SW480 (cell line): ENCODE measurements at places on chromosomes 6 and 20.

DNA sequence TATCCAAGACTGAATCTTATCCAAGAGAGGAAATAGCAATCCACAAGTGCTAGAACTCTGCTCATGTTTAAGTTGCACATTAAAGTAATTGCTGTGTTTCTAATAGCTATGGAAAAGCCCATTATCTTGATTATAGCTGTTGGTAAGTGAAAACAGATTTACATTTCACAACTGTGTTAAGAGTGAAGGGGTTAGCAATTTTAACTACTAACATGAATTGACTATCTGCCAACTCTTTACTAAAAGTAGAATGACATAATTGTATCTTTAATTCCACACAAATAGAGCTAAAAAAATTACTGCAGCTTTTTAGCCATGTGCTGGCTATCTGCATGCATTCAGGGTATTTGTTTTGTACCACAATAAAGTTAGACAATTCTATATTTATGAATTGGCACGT, 277.9 kb upstream of the IRAK1BP1 start:
- no peak for DNase-seq

DNA sequence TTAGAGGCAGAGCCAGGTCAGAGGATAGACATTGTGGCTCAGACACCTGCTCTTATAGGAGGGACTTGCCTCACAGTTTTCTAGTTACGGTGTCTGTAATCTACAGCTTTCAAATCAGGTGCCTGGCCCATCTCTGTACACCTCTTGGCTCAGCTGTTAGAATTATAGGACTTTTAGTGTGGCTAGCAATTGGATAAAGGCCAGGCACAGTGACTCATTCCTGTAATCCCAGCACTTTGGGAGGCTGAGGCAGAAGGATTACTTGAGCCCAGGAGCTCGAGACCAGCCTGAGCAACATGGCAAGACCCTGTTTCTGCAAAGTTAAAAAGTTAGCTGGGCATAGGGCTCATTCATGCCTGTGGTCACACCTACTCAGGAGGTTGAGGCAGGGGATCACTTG, 20.0 kb downstream of the BRPF3 start:
- no peak for DNase-seq

- DNase-seq, result no peak
Measured at GRCh38 chr6:144360401-144360800, 75.3 kb downstream of the UTRN start.

- no peak for DNase-seq
Measured at GRCh38 chr20:63062188-63063140, 55.7 kb upstream of the BHLHE23 start.

- no peak for DNase-seq
Measured at GRCh38 chr6:23879816-23880215, 246.2 kb upstream of the NRSN1 start.

- DNase-seq, result no peak
Measured at GRCh38 chr6:52125572-52125971, 38.2 kb upstream of the PKHD1 start.

DNA sequence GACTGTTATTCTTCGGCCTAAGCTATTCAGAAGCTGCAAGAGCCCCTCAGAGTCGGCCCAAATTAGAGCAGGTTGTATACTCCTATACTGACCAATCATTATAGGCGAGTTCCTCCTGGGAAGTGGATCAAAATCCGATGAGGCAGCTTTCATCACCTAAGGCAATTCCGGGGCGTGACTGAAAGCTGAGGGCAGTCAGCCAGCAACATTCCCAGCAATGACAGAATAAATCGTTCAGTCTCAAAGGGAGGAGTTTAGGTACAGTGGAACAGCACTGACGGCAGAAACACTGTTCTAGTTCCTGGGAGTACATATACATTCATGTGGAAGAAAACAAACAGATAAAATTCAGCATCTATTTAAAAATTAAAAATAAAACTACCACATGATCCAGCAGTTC, 10.8 kb downstream of the HLA-DQB2 start:
- no peak for DNase-seq

GRCh38 chr6:117393045-117393444, 32.7 kb downstream of the ROS1 start:
- no peak for DNase-seq

- DNase-seq, result no peak
Measured at GRCh38 chr6:4103929-4104328, 25.0 kb upstream of the FAM217A start.

DNA sequence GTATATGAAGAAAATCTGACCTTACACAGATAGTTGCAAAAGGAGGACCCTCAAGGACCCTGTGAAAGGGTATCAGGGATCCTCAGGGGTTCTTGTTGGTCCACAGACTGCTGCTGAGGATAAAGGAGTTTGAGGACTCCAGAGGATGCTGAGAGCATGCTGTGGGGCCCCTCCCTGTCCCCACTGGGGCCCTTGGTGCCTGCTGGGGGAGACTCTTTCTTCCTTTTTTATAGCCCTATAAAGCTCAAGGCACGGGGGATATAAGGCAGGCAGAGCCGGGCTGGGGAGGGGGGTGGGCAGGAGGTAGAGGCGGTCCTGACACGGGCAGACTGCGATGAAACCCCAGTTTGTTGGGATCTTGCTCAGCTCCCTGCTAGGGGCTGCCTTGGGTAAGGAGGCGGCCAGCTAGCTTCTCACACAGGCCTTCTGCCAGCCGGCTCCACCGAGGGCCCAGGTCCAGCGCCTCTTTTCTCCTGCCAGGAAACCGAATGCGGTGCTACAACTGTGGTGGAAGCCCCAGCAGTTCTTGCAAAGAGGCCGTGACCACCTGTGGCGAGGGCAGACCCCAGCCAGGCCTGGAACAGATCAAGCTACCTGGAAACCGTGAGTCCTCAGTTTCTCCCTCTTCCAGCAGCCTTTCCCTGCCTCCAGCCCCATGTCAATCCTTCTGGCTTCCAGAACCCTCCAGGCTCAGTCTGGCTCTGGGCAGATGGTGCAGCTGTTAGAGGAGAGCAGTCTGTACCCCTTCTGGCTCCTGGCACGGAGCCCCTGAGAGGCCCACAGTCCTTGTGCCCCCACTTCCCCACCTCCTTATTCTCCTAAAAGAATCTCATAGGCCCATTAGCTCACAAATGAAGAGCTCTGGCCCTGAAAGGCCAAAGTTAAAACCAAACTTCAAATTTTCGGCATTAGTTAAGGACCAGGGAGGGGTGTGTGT, at the start of gene LY6G6D:
Gene LY6G6D, plus strand, starts transcription at position 327 of the 937 bp plus-strand sequence. Its CDS starts 8 bp downstream, at position 335.
- no peak for DNase-seq

DNA sequence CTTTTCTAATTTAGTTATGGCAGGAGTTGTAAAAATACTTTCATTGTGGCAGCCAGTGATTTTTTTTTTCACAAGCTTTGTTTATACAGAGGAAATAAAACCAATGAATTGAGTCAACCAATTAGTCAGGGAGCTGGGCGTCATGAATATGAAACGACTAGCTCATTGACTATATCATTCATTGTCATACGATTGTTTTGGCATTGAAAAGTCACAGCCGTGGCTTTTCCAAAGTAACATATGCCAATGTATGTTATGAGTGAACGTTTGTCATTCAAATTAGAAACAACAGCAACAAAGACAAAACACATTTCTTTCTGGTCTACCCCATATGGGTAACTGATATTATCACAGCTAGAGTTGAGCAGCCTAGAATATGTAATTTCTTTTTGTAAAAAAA, 810.6 kb downstream of the EPHA7 start:
- DNase-seq, result no peak

- no peak for DNase-seq
Measured at GRCh38 chr20:24146231-24146634, 157.7 kb upstream of the GGTLC1 start.

DNA sequence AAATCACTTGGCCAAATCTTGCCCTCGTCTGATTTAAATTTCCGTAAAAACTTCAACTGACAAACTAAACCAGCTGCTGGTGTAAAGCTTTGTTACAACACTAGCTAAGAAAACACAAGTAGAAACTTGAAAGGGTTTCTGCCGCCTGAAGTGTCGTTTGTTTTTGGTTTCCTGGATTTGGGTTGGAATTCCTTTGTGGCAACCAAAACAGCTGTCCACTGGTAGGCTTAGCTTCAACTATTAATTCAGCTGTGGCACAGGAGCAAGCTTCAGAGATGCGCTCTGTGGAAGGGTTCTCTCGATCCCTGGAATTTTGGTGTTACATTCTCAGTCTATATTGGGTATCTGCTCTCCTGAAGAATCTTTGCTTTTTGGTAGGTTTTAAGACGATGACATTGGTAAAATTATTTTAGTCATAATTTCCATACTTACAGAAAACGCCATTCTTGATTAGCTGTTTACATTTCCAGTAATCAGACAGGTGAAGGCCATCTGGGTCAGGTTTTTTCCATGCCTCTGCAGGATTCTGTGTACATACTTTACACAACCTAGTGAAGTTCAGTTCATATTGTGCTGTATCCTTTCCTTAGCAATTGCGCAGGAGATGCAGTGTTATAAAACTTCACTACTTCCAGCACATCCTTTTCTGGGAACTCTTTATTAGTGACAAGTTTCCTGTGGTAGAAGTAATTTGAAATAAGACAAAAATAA, 29.9 kb upstream of the SAMD3 start:
- peak; percentile 35 for DNase-seq

DNA sequence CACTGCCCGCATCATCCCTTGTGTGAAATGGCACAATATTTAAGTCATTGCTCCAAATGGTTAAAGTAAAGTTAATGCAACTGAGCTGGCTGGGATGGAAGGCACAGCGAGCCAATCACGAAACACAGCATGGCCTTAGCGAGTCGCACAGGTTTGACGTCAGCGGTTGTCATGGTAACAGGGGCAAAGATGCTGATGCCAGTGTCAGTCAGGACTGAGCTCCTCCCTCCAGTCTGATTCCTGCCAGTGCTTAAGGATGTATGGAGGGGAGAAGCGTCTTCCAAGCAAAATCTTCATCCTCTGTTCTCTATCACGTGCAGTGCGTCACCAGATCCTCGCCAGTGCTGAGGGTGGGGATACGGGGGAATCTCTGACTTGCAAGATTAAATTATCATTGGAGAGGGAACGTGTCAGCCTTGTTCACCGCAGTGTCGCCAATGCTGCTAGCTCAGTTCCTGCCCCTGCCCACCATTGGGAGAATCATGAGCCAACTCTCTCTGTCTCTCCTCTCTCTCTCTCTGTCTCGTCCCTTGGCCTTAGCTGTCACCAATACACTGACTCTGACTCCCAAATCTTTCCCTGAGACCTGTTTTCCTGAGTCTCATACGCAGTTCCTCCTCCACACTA, 24.5 kb downstream of the TSPYL4 start:
- DNase-seq, result no peak

- DNase-seq, result no peak
Measured at GRCh38 chr6:144195671-144196270, 45.5 kb downstream of the STX11 start.

DNA sequence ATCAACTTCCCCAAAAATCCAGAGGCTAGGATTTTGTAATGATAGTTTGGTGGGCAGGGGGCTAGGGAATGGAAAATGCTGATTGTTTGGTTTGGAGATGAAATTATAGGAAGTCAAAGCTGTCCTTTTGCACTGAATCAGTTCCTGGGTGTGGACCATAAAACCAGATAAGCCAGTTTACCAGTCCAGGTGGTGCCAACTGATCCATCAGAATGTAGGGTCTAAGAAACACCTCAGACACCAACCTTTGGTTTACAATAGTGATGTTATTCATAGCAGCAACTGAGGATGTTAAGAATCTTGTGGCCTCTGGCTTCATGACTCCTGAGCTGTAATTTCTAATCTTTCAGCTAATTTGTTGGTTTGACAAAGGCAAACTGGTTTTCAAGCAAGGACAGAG, 496.6 kb upstream of the EPHA7 start:
- no peak for DNase-seq

GRCh38 chr6:25481267-25481666, 170.7 kb upstream of the SCGN start:
- no peak for DNase-seq

GRCh38 chr6:110043366-110043994, 65.4 kb downstream of the GPR6 start:
- DNase-seq, result no peak

DNA sequence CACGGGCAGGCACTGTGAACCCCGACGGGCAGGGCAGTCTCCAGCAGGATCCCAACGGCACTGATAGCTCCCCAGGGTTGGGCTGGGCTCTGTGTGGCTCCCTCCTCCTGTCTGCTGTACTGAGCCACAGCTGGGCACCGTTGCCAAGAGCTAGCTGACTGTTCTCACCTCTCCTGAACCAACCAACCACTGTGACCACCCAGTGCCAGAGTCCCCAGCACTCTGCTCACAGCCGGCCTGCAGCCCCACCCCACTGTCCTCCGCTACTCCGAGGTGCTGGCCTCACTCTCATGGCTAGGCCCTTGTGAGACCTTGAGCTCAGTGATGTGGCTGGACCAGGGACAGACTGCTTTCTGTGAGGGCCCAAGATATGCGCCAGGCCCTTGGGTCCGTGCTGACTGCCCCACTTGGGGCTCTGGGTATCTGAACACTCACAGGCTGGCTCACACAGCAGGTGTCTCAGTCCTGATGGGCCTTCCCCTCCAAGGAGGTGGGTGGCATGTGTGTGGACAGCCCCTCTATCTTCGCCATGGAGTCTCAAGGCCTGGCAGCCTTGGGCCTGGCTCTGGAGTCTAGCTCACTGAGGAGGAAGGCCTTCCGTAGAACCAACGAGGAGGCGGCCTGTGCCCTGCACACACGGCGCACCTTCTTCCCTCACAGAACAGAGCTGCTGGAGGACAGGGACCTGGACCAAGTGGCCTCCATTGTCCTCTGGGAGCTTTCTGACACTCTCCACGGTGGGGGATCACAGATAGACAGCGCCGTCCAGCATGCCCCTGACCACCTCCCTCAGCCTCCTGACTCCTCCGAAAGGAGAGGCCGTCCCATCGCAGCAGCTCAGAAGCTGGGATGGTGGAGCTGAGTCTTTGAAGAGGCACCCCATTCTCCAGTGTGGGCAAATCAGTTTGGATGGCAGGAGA, 53.5 kb downstream of the TCP11 start:
- no peak for DNase-seq

- DNase-seq, result peak; percentile 63
Measured at GRCh38 chr6:83193747-83194566, 800 bp downstream of the RWDD2A start.

- DNase-seq, result no peak
Measured at GRCh38 chr6:136607204-136607931, 57.1 kb upstream of the MAP7 start.

GRCh38 chr20:15220009-15220656, 882.7 kb upstream of the FLRT3 start:
- no peak for DNase-seq

DNA sequence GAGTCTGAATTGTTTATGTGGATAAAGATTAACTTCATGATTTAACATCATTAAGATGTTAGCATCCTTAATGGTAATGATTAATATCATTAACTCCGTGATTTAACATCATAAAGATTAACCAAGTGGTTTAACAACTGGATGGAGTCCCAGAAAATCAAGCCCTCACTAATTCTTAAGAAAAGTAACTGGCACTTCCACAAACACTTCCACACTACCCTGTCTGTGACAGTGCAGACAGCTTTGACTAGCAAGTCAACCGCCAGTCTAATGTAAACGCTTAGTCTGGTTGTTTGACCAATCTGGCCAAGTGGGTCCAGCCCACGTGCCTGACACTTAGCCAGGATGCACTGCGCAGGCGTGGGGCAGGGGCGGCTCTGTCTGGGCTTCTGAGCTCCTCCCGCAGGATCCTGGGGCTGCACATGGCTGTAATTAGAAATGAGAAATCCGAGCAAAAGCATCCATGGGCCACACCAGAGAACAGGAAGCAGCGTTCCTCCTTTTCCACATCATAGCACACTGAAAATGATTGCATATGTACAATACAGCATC, 424.2 kb downstream of the FOXA2 start:
- DNase-seq, result no peak

- DNase-seq, result no peak
Measured at GRCh38 chr6:129966125-129966524, 52.3 kb upstream of the L3MBTL3 start.

- DNase-seq, result no peak
Measured at GRCh38 chr20:51560042-51560441, 17.5 kb upstream of the NFATC2 start.

- no peak for DNase-seq
Measured at GRCh38 chr6:113539202-113539601, 317.9 kb upstream of the MARCKS start.
